IMR-90 (cell line): ENCODE measurements at places on chromosomes 1 and 21. TPM values are rescaled to one million over a fixed set of nuclear protein-coding genes. Genes with fewer than 3 reads are reported as not detected.

GRCh38 chr1:169586395-169587255, at the start of gene F5:
Gene F5 (minus strand): TSS chr1:169586481. CDS start chr1:169586386, 95 bp downstream.
- DNase-seq = peak; percentile 40

- DNase-seq = no peak
Observed at GRCh38 chr1:8722366-8722765, 95.1 kb downstream of the RERE start.

GRCh38 chr1:99755664-99756063, 10.8 kb downstream of the FRRS1 start:
- no peak for DNase-seq

The OR2T11 gene
- polyA plus RNA-seq = not detected in 2 replicates

The MYOCOS gene
- not detected in 2 replicates for polyA plus RNA-seq

The DNAJC28 gene
- 0.60 and 0.65 TPM in 2 replicates for polyA plus RNA-seq
